ENCODE measurements at places on chromosomes 3 and 15. TPM values are rescaled to one million over a fixed set of nuclear protein-coding genes. Genes with fewer than 3 reads are reported as not detected.

Gene CACNA2D2
- 0.28 TPM for total RNA-seq

Gene INAFM2
- 6.1 TPM for total RNA-seq

Gene ST8SIA2
- 0.44 TPM for total RNA-seq

Gene ARMC8
- total RNA-seq: 23.5 TPM

Gene HYAL2
- total RNA-seq: 27.5 TPM

Gene CAND2
- 0.31 TPM for total RNA-seq

Gene CTDSPL
- 11.2 TPM for total RNA-seq

Gene GLT8D1
- total RNA-seq: 34.4 TPM

Gene PLSCR5
- total RNA-seq: not detected

Gene TMEM207
- not detected for total RNA-seq

Gene TMOD2
- 1.7 TPM for total RNA-seq

Gene C3orf33
- total RNA-seq: 7.2 TPM

Measured in A549 treated with CpdA at 1 μM for 4 hours (cell line).